ENCODE measurements at places on chromosomes 2 and 18.

- no peak for DNase-seq
Observed at GRCh38 chr2:238462782-238463396, 36.2 kb downstream of the ASB1 start.

- no peak for DNase-seq
Observed at GRCh38 chr18:77905449-77906055, 655.9 kb downstream of the GALR1 start.

DNA sequence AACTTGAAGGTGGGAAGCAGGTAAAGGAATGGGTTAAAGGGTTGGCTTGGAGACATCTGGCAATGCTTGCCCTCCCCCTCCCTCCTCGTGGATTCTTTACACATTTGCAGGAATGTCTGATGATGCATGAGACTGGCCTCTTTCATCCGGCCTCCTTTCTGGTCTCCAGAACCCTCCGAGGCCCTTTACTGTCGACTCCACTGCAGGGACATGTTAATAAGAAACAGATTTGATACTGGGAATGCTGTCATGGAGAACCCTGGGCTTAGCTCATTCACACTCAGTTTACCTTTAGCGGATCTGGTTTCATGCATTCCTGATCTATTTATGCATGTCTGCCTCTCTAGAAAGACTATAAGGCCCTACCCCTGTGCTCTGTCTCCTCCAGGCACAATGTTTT lies 238.7 kb downstream of the TGIF1 start:
- DNase-seq, result no peak

GRCh38 chr2:226211439-226211838 lies 588.2 kb downstream of the IRS1 start:
- peak; percentile 3 for DNase-seq

- DNase-seq, result no peak
Observed at GRCh38 chr2:100645695-100646429, 83.1 kb downstream of the PDCL3 start.

- no peak for DNase-seq
Observed at GRCh38 chr2:44833171-44834069, 108.1 kb upstream of the SIX3 start.

Data from midbrain (tissue), 1 donor.